ENCODE measurements at places on chromosomes 1 and 21. TPM values are rescaled to one million over a fixed set of nuclear protein-coding genes. Genes with fewer than 3 reads are reported as not detected.

- no peak for DNase-seq
These were observed 95.1 kb downstream of the GPATCH2 start for GRCh38 chr1:217535601-217536377.

DNA sequence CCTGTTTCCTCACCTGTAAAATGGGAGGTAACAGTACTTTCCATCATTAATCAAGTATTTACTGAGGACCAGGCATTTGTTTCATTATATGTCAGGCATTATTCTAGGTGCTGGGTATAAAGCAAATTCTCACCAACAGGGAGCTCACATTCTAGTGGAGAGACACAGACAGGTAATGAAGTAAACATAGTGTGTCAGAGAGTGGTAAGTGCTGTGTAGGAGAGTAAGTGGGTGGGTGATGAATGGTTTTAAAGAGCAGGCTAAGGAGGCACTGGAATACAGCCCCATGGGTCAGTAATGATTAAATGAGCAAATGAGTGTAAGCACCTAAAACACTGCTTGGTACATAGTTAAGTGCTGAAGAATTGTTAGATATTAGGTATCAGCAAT is 60.4 kb downstream of the DNTTIP2 start:
- DNase-seq, result no peak

DNA sequence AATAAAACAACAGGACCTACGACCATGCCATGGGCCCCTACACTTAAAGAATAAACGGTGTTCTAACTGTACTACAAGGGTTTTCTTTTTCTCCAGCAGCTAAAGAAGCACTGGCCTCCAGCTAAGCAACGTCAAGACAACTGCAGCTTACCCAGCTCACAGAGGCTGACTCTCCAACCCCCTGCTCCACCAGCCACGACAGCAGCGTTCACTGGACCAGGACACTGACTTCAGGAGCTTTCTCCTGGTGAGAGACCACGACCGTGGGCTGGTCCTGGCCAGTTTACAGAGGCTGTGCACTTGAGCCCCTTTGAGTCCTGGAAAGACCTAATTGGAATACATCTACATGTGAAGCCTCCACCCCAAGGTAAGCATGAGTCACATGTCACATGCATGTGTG is 39.4 kb downstream of the WNT9A start:
- no peak for DNase-seq

DNA sequence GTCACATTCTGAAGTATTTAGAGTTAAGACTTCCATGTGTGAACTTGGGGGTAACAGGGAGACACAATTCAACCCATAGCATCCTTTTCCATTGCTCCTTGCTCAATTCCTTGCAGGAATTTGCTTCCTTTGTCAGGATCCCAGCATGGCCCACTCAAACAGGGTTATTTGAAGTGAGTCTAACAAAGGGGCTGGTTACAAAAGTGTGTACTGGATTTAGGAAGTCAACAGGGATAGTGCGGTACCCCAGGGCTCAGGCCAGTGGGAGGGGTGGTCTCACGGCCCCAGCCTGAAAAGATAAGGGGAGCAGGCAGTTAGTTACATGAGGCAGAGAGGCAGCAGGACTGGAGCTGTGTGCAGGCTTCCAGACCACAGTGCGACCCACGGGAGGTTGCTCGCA is 14.4 kb downstream of the LRRC38 start:
- no peak for DNase-seq

- no peak for DNase-seq
These were observed 165.0 kb downstream of the RHOU start for GRCh38 chr1:228900099-228900885.

DNA sequence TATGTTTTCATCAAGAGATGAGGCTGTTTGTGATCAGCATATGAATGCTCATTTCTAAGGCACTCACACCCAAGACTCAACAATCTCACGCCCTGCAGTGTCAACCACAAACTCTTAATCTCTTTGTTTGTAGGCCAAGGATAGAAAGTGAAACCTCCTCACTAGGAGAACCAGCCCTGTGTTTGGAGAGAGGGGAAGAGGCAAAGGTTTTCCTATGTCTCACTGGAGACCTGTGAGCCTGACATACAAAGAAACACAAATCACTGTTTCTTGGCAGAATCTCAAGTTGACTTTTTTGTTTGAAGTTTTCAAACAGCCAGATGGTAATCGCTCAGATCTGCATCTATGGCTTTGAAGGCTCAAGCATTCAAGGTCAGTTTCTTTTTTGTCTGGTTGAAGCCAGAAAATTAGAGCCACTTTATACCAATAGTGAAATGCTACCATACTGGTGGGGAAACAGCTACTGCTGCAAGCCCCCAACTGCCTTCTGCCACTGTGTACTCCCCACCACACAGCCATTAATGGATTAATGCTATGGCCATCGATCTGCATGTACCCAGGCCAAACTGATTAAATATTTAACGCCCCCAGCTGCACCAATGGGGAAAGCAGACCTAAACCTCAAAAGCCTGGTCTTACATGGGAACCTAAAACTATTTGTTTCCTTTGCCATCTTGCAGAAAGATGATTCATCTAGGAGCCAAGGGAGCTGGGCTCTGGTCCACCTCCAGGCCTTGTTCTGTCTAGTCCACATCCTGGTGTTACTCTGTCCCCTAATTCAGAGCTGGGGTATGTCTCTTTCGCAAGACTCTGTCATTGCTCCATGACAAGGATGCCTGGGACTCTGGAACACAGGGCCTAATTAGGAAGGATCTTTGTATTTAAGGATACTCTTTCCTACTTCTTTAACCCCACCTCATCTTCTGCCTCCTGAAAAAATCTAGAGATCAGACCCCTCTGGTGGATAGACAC is 16.3 kb downstream of the PDZK1 start:
- no peak for DNase-seq

- no peak for DNase-seq
These were observed 32.0 kb upstream of the PRDX6 start for GRCh38 chr1:173445164-173445563.

GRCh38 chr1:99700020-99700419 is 54.1 kb downstream of the PALMD start:
- DNase-seq, result no peak

DNA sequence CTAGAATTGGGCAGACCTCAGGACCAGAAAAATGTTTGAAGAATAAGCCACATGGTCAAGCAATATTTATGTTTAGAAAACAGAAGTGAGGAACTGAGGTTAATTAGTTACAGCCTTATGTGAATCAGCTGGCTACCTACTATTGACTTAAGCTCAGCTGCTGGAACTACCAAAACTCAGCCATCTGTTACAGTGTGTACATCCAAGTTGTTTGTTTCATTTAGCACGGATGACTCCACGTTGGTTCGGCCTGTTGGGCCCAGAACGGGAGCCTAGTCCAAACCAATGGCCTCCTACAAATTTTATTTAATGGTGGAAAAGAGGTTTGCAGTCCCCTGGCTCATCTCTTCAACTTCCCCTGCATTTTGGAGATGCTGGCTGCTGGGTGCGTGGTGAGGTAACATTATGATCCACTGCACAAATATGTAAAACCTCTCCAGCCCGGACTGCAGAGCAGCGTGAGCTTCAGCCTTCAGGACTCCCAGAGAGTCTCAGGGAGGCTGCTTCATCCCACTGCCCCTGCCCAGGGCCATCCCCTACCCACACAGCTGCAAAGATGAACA is 143.4 kb downstream of the ZZZ3 start:
- DNase-seq, result no peak

GRCh38 chr1:70168283-70168682 is 37.1 kb downstream of the LRRC40 start:
- no peak for DNase-seq

DNA sequence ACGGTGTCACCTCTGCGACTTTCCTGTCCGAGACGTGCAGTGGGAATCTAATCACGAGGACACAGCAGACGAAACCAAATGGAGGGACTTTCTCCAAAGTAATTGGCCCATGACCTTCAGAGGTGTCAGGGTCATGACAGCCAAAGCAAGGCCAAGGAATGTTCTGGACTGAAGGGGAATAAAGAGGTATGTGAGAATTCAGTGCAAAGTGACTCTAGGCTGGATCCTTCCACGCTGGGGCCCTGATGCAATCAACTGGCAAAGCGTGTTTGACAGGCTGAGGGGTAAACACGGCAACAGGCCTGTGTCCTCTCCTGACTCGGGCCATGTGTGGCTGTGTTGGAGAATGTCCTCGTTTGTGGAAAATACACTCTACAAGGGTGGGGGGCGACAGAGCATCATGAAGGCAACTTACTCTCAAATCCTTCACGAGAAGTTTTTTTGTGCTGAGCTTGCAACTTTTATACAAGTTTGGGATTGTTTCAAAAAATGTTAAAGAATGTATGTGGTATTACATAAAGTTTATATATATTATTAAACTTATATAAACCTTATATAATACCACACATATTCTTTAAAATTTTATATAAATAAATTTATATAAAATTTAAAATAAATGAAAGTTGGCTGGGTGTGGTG is 1.7 kb downstream of the CFAP74 start:
- no peak for DNase-seq

DNA sequence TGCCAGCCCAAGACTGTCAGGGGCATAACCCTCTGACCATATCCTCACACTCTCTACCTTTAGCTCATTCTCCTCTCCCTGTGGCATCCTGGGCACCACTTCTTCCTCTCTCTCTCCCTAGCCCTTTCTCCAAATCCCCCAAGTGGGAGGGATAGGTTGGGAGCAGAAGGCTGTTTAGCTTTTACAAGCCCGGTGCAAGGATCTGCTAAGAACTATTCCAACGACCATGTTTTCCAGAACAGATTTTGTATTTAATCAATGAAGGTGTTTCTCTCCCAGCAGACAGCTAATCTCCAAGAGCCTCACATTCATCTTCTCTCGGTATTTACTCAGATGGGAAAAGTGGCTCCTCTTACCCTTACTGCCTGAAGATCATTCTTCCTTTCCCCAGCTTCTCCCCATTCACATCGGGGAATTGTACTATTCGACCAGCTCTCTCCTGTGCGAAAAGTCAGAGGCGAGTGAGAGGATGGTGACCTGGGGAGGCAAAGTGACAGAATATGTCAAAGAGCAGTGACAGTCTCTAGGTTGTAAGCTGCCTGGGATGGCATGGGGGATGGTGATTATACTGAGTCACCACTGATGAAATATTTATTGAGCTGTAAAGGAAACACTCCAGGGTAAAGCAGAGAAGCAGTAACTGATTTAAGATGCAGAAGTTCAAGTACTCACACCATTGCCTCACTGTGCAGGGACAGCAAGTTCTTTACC is 47.0 kb upstream of the RBM15 start:
- DNase-seq, result no peak

DNA sequence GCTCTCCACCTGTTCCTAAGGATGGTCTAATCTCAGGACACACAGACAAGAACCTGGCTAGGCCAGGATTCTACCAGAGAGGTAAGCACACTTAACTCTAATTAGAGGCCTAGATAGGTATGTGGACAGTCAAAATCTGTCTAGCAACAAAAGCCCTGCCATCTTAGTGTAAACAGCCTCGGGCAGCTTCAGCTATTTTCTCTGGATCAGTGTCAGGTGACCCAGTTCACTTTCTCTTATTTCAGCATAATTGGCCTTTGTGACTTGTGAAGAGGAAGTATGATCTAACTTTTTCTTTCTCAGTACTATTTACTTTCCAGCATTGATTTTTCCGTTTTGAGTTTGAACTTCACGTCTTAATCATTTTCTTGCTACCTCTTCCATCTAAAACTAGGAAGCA is 217.7 kb downstream of the CRB1 start:
- no peak for DNase-seq

DNA sequence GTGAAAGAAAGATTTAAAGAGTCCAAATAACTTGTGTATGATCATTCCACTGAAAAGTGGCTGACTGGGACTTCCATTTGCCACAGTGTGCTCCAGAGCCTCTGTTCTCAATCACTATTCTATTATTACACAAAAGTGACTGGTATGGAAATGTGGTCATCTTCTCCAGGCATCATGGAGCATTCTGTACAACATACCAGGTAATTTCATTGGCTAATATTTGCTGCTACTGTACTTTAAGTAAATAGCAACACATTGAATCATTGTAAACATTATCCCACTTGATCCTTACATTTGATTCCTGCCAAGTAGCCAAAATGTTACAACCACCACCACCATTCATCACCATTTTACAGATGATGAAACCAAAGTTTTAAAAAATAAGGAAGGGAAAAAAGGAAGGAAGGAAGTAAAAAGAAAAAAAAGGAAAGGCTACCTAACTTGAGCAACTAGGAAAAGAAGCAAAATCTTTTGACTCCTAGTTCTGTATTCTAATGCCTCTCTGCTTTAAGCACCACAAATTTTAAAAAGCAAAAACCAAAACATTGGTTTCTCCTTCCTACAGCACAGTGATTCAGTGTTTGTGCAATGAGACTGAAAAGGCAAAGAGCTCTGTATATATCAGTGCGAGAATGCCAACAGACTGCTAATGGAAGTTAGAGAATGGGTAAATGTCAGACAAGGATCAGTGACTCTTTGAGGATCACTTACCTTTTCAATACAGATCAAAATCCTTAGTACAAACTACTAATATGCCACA is 361.4 kb upstream of the PTBP2 start:
- no peak for DNase-seq

Gene ADGRL4
- 1.3 TPM for total RNA-seq

Gene LINGO4
- total RNA-seq, result not detected

Gene TNFRSF9
- not detected for total RNA-seq

Gene KCNAB2
- total RNA-seq, result 5.1 TPM

Gene CGN
- total RNA-seq, result 46.1 TPM

Gene BCAR3
- 10.5 TPM for total RNA-seq

Gene TMEM269
- 0.45 TPM for total RNA-seq

Gene MUTYH
- total RNA-seq, result 67.4 TPM

Gene OR2L3
- total RNA-seq, result not detected

Gene KRTAP12-2
- not detected for total RNA-seq

Gene PAQR6
- total RNA-seq, result 4.2 TPM

Data from GM23338 (cell line).